ENCODE measurements at places on chromosomes 13 and 19. TPM values are rescaled to one million over a fixed set of nuclear protein-coding genes. Genes with fewer than 3 reads are reported as not detected.
A peak's percentile ranks its signal among the peaks of the same experiment; 100 is the strongest.

GRCh38 chr13:48749699-48750473, 96.2 kb downstream of the CYSLTR2 start:
- DNase-seq: peak; percentile 76

GRCh38 chr19:37905946-37906868, at the start of gene WDR87:
TSS of gene WDR87 (minus strand) at chr19:37906594. CDS start at chr19:37898239, 8,355 bp downstream.
- DNase-seq: peak; percentile 47

- peak; percentile 91 for DNase-seq
These were observed at the start of gene ZNF586 for GRCh38 chr19:57769345-57770131. TSS of gene ZNF586 (plus strand) at chr19:57769676. CDS start at chr19:57769843, 167 bp downstream.

- DNase-seq: peak; percentile 85
These were observed 3.4 kb downstream of the EVI5L start for GRCh38 chr19:7833225-7834099.

DNA sequence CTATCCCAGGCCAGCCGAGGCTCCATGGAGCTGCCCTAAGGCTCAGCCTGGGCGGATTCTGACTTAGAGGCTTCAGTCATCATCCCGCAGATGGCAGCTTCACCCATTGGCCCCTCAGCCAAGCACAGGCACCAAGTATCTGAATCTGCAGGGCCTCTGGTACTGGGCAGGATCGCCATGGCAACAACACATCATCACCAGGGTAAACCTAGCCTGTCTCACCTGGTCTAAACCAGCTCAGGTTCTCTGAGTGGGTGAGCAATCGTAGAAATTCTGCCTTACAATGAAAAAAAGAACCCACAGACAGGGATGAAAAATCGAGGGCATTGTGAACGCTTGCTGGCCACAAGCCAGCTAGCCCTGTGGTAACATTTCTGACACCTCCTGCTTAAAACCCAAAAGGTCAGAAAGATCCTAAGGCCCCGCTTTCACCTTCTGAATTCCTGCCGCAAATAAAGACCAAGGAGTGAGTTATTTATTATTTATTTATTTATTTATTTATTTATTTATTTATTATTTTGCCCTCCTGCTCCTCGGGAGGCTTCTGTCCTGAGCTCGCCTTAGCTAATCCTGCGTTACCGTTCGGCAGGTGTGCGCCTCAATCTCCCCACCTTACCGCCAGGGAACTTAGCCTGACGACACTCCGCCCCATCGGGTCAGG, 12.0 kb upstream of the CEACAM21 start:
- DNase-seq: no peak

- DNase-seq: peak; percentile 19
These were observed 5.2 kb upstream of the STK24 start for GRCh38 chr13:98581971-98582702.

The TFDP1 gene
- total RNA-seq: 54.9 TPM

All from ureter (tissue), 1 donor.